ENCODE measurements at places on chromosomes 5 and 9.
A peak's percentile ranks its signal among the peaks of the same experiment; 100 is the strongest.

GRCh38 chr5:2149195-2149539 is 266.4 kb upstream of the IRX4 start:
- no peak for DNase-seq

DNA sequence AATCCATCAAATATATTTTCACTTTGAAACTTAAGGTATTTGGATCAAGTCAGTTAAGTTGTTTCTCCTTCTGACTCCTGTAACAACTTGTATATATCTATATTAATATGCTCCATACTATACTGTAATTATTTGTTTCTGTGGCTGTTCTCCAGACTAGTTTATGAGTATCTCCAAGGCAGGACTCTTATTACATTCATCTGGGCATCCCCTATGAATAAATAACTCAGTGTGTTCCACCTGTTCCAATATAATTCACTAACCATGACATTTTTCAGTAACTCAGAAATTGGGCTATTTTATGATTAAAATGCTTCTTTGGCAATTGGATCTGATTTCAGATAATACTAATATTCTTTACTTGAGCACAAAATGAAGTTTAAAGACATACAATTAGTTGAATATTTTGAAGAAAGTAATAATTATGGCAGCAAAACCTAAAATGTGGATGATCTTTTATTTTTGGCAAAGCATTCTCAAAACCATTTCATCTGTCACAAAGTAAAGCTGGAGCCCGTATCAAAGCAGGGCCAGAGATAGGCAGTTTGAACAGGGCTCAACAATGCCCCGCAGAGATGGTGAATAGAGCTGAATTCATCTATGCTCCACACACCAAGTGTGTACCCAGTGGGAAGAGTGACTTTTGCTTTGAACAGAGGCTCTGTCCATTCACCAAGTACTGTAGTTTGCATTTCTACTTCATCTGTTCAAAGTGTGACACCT is 314.3 kb downstream of the PDE4D start:
- DNase-seq, result no peak

- peak; percentile 61 for DNase-seq
These were observed 1.3 kb downstream of the MAN2A1 start for GRCh38 chr5:109690975-109691574.

DNA sequence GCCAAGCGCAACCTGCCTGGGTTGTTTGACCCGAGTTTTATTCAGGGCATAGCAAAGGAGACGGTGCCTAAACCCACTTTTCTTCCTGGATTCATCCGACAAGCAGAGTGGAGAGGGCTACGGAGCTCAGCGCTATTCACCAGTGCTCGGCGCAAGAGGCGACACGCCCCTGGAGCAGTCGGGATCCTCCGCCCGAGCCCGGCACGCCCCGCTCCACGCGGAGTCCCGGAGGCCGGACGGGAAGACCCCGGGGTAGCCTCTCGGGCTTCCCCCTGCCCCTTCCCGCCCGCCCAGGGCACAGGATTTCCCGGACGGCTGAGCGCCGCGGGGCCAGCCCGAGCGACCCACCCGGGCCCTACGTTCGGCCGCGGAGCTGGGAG is 427 bp downstream of the SERINC5 start:
- DNase-seq, result no peak

DNA sequence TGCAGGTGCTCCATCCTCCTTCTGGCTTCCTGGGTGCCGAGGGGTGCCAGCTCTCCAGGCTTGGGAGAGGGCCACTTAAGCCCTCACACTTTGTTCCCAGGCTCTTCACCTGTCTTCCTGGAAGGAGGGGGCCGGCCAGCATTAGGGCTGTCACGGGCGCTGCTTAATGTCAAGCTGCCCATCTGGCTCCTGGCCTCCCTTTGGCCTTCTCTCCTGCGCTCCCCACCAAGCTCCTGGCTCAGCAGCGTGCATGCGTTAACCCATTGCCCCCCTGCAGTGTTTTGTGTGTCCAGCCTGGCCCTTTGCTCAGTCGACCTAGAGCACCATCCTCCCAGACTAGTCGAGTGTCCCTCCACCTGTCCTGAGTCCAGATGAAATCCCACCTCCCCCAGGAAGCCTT is 21.3 kb downstream of the NTNG2 start:
- no peak for DNase-seq

GRCh38 chr5:180127682-180128670 is 56.4 kb upstream of the RNF130 start:
- DNase-seq, result no peak

- no peak for DNase-seq
These were observed 53.3 kb downstream of the IL33 start for GRCh38 chr9:6268826-6269397.

DNA sequence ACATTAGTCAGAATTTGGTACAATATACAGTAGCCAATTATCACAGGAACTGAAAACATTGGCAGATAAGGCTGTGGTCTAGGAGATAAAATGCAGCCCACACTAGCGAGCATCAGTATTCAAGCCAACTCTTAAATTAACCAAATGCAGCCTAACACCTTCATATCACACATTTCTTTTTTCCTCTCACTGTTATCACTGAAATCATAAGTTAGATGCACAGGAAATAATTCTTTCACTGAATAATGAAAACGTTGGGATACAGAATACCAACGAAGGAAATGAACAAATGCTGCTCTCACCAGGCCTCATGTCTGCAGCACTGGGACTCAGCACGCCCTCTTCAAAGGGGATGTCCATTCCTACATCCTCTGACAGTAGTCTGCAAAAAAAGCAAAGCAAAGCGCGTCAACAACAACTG is 109.1 kb upstream of the PCA3 start:
- no peak for DNase-seq

DNA sequence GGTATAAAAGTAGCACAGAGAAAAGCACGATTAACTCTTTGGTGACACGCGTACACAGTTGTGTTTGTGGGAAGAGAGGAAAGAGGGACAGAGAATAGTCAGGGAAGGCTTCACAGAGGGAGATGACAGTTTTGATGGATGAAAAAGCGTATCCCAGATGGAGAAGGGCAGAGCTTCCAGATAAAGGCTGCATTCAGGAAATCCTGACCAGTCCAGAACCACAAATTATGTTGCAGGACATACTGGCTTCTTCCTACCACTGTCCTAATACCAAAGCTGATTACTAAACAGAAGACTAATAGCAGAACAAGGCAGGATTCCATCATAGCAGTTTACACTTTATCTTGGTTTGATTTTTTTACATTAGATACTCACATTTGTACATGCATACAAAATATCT is 34.5 kb downstream of the SLC31A2 start:
- DNase-seq, result no peak

- no peak for DNase-seq
These were observed 62.3 kb downstream of the RGS3 start for GRCh38 chr9:113525831-113526230.

DNA sequence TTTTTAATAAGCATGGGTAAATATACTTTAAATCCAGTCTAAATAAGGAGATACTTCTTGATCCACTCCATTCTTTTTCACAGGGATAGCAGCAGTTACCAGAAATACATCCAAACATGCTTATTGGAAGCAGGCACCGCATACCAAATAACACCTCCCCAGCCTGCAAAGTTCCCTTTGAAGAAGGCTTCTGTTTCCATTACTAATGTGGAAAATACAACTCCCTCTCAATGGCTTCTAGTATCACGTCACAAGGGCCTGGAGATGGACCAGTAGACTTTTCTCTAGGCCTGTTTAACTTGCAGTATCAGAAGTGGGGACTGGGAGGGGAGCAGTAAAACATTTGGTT is 20.8 kb downstream of the TMEM245 start:
- DNase-seq, result no peak

DNA sequence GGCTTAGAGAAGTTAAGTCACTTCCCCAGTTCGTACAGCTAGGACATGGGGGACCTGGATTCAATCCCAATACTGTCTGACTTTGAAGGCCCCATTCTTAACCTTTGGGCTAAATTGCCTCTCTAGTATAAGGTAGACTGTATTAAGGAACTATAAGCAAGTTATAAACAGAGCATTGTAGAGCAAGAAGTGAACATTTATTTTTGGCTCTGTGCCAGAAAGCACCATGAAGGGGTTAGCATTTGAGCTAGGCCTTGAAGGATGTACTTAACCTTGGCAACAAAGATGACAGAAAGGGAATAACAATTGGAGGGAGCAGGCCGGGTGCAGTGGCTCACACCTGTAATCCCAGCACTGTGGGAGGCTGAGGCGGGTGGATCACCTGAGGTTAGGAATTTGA is 32.8 kb downstream of the GALNT10 start:
- DNase-seq, result no peak

GRCh38 chr5:107937651-107938355 is 267.1 kb upstream of the EFNA5 start:
- DNase-seq, result no peak

DNA sequence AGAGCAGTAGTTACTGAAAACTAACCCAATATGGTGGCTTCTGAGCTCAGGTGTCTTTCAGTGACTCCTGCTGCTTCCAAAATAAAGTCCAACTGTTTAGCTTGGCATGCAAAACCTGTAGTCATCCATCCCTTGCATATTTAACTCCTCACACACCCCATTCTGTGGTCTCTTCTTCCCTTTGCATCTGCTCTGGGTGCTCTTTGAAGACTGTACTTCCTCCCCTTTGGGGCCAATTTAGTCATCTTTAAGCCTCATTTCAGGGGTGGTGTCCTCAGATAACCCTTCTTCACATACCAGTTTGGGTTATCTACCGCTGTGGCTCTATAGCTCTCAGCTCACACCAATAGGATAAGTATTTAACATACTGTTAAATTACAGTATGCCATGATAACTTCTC is 209.9 kb upstream of the DMRT1 start:
- no peak for DNase-seq

DNA sequence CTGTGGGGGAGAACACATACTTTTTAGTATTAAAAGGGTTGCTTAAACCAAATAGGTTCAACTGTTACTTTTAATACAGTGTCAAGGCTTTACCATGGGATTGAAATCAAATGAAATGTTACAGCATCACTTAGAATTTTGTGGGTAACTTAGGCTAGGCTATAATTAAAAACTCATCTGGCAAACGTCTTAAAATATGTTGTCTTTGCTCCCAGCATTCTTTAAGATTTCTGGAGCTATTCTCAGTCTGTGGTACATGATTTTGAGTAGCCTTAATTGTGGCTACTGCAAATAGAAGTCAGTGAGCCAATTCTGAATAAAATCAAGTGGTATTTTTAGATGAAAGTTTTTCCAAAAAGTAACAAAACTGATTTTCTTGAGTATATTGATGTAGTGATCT is 30.7 kb downstream of the UHRF2 start:
- no peak for DNase-seq

DNA sequence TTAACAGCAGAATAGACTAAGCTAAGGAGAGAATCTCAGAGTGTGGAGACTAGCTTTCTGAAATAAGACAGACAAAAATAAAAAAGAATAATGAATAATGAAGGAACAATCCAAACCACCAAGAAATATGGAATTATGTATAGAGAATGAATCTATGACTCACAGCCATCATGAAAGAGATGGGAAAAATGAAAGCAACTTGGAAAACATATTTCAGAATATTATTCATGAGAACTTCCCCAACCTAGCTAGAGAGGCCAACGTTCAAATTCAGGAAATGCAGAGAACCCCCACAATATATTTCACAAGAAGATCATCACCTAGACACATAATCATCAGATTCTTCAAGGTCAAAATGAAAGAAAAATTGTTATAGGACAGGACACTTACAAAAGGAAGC is 349.0 kb upstream of the MPDZ start:
- no peak for DNase-seq

- DNase-seq, result no peak
These were observed 3.0 kb upstream of the HRCT1 start for GRCh38 chr9:35903049-35903448.

DNA sequence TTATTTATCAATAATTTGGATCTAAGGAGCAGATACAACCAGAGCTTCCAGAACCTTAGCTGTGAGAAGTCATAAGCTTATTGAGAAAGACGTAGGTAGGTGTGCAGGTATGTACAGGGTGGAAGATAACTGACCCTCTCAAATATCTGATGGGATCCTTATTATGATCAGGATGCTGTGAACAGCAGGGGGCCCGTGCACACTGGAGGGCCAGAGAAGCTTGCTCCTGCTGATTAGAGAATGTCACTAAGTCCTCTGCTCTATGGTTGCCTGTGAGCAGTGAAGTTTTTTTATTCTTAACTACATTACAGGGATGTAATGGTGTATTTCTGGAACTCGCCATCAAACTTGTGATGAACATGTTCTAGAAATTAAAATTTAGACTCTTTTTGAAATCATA is 108.9 kb upstream of the POU5F2 start:
- no peak for DNase-seq

- DNase-seq, result no peak
These were observed 17.6 kb upstream of the MYO10 start for GRCh38 chr5:16953729-16954128.

DNA sequence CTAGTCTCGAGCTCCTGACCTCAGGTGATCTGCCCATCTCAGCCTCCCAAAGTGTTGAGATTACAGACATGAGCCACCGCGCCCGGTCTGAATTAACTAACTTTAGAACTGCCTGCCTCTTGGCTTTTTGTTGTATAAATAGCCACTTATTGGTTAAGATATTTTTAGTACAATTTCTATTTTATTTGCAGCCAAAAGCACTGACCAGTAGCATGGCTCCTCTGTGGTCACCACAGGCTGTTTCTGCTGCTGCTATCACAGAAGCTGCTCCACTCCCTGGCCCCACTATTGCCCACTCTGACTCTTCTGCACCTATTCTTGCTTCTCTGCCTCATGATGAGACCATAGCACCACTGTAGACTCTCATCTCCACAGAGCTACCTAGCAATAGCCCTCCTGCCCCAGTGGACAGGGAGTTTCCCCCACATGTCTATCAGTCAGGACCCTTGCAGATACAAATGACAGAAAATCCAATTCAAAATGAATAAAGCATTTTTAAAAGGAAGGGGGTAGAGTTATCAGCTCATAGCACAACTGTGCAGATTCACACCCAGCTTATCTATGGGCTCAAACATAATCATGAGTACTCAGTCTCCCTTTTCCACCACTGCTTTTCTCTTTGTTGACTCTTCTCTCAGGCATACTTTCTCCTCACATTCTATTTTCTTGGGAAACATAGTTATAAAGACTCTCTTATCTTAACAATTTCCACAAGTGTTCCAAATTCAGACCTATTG is 151.8 kb upstream of the EPB41L4A start:
- DNase-seq, result no peak

- DNase-seq, result no peak
These were observed 73.4 kb downstream of the ANGPTL2 start for GRCh38 chr9:127049044-127049443.

- DNase-seq, result no peak
These were observed 69.2 kb downstream of the STK32A start for GRCh38 chr5:147303976-147304375.

DNA sequence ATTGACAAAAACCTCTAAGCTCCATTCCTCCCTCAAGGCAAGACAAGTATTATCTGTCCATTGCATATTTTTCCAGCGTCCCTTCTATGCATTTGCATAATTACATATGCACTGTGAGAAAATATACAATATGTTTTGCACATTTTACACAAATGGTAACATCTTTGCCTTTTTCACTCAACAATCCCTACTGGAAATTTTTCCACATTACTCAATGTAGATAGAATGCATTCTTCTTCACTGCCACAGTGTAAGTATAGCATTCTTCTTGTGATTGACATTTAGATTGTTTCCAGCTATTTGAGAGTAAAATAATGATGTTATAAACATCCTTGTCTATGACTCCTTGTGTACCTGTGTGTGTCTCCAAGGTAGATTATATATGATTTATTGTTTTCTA is 205.0 kb downstream of the SLIT3 start:
- no peak for DNase-seq

All from activated T-cell treated with anti-CD3 and anti-CD28 coated beads, Interleukin-2, amount 50 U/mL, for 1 hour (primary cell).